ENCODE measurements at places on chromosomes 7 and 10.

DNA sequence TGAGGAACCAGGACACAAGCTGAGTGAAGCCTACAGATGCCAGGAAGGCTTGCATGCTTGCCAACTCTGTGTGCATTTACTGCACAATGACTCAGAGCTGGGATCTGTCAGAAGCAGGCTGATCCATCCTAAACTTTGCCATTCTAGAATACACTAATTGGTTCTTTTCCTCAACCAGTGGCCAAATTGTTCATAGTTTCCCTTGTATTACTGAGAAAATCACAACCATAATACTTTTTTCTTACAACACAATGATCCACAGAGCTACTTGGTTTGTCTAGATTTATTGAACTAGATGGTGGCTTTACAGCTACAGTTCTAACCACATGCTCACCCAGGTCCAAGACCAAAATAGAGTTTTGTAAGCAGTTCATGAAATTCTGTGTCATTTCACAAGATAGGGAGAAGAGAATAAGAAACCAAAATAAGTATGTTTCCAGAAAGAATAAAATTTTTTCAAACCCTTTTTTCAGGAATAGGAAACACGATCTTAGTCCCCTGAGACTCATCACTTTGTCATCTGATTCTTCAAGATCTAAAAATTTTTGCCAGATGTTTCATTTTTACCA lies 21.0 kb upstream of the LRRC17 start:
- DNase-seq = peak; percentile 92

DNA sequence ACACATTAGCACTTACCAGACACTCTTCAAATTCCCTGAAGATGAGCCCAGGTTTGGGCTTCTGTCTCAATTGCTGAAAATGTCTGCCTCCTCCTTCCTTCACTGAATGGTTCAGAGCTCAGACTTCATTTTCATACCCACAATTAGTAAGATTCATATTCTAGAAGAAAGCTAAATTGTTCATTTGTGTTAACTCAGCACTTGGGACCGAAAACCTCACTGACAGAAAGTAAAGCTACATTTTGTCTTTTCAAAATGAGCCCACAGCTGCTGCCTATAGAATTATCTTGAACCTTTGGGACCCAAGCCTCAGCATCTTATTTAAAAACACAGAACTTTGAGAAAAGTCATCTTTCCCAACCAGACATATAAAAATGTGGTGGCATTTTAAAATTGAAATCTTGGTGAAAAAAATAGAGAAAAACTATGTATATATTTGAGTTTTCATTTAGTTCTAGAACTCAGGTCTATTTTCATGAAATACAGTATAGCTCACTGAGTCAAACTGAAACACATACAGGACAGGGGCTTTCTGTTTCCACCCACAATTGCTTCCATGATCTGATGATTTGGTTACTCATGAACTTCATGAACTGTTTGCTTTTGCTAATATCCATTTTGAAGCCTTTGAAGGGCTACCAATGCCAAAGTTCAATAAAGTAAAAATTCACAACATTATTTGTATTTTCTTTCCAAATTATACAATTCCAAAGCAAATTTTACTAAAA lies 119.1 kb upstream of the PFKP start:
- DNase-seq = no peak

DNA sequence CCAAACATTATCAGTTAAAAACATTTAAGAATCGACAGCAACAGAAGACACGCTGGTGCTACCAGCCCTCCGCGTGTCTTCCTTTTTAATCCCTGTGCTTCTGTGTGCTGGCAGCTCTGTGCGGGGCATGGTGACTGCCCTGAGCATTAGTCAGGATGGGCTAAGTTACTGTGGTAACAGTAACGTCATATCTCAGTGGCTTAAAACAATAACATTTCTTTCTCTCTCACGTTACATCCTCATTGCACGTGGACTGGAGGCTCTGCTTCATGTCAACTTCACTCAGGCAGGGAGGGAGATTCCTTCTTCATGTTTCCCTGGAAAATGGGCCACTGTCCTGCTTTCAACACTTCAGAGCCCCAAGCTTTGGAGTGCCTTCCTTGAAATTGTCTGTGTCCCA lies 378.5 kb downstream of the CCSER2 start:
- no peak for DNase-seq

- no peak for DNase-seq
Measured at GRCh38 chr7:52211930-52212329, 823.5 kb upstream of the POM121L12 start.

GRCh38 chr10:110165239-110165638 lies 42.2 kb upstream of the MXI1 start:
- no peak for DNase-seq

DNA sequence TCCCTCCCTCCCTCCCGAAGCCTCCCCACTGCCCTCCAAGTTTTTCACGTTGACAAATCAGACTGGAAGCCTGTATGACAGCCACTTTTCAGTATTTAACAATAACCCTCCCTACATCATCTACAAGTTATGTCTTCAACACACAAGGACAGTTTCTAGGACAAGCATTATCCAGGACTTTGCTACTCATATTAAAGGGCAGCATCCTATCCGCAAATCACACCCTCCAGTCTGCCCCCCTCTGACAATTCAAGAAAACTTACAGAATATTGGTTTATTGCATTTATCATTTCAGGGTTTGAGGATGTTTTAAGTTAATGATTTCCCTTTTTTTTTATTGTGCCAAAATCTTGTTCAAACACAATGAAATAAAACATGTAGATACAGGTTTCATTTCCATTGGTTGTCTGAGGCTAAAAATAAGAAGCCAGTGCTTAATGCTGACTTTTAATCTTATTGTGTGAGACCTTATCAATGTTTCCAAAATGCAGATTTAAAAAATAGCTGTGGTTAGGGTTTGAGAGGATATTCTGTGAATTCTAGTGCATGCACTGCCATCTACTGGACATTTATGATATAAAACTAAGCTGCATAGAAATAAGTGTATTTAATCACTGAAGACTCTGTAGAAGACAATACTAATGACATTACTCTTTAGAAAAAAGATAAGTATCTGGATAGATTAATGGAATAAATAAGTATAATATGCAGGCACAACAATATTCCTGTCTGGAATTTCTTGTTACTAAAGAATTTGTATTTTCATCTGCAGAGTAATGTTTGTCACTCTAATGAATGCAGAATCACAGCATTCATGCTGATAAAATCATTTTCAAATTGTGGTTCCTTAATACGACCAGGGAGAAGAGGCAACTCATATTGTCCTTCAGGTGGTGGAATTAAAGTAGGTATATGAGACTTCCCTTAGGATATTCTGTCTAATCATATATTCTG lies 64.1 kb downstream of the CAV1 start:
- DNase-seq = peak; percentile 76

- no peak for DNase-seq
Measured at GRCh38 chr10:130400890-130401289, 264.7 kb downstream of the GLRX3 start.

DNA sequence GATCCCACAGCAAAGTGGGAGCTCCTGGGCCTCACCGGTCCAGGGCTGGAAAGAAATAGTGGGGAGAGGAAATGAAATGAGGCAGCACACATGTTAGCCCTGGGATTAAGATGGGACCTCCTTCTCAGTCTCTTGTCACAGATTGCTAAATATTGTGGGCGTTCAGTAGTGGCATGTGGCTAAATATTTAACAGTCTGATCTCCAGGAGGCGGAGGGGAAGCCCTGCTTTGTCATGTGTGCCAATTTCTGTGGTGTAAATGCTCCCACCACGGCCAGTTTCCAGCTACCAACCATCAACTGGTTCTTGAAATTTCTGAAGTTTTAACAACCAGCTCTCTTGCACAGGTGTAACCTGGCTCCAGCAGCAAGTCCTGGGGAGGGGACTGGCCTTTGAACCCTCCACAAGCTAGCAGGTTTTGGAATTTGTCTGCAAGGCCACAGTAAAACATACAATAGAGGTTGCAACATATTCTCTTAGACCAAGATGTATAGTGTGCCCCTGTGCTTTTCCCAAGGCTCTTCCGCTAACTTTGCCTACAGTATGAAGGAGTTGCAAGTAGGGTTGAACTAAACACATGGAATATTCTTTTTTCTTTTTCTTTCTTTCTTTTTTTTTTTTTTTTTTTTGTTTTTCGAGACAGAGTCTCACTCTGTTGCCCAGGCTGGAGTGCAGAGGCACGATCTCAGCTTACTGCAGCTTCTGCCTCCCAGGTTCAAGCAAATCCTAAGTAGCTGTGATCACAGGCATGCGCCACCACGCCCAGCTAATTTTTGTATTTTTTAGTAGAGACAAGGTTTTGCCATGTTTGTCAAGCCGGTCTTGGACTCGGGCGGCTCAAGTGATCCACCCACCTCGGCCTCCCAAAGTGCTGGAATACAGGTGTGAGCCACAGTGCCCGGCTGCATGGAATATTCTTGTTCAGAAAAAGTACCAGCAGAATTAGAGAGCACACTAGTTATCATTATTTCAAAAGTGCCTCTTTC lies 103.1 kb upstream of the PCBD1 start:
- no peak for DNase-seq

DNA sequence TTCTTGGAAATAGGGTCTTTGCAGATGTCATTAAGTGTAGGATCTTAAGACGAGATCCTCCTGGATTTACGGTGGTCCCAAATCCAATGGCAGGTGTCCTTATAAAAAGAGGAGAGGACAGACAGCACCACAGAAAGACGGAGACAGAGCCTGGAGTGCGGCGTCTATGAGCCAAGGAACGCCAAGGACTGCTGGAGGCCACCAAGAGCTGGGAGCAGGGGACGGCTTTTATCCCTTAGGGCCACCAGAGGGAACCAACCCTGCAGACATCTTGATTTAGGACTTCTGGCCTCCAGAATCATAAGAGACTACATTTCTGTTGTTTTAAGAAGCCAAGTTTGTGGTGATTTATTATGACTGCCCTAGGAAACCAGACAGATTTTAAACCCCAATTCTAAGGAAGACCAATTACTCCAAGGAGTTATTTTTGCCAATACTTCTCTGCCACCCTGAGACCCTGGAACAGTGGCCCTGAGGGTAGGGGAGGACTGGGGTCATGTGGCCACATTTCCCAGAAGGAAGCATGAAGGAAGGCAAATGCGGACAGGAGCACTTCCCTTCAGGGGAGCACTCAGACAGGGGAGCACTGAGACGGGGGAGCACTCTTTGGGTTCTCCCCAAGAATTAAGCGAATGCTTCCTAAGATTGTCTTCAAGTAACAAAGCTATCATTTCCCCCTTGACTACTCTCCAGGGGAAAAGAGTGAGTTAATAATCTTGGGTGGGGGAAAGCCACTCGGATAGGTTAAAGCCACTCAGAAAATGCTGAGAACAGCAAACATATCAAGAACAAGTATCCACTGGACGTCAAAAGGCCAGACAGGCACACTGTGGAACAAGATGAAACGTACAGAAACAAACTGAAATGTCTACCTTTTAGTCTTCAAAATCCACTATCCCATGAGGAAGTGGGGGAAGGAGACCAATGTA lies 67.5 kb downstream of the CHST15 start:
- DNase-seq = peak; percentile 61

DNA sequence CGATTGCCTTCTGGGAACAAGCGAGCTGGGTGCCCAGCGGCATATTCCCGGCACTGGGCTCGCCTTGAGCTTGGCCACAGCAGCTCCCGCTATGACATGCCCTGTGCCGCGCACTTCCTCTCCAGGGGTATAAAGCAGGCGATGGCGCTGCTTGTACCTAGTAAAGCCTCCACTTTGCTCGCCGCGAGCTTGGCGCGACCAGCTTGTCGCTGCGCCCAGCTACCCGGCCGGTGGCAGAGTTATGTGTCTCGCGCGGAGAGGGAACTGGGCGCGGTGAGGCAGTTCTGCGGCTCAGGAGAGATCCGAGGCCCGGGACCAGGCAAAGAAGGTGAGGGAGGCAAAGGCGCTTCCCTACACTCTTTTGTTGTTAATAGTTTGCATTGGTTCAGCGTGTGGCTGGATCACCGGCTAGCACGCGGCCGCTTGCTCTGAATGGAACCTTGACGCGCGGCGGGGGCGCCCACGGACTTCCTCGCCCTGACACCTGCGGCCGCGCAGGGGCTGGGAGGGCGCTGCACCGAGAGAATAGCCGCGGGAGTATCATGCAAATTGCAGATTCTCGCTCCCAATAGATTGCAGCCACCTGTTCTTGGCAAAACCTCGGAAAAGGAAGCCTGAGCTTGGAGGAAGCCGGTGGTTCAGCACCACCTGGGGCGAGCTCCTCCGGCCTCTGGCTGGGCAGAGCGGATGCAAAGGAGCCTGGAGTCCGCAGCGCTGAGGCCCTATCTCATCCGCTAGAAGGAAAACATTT lies 3.0 kb upstream of the BUB3 start:
- peak; percentile 29 for DNase-seq

DNA sequence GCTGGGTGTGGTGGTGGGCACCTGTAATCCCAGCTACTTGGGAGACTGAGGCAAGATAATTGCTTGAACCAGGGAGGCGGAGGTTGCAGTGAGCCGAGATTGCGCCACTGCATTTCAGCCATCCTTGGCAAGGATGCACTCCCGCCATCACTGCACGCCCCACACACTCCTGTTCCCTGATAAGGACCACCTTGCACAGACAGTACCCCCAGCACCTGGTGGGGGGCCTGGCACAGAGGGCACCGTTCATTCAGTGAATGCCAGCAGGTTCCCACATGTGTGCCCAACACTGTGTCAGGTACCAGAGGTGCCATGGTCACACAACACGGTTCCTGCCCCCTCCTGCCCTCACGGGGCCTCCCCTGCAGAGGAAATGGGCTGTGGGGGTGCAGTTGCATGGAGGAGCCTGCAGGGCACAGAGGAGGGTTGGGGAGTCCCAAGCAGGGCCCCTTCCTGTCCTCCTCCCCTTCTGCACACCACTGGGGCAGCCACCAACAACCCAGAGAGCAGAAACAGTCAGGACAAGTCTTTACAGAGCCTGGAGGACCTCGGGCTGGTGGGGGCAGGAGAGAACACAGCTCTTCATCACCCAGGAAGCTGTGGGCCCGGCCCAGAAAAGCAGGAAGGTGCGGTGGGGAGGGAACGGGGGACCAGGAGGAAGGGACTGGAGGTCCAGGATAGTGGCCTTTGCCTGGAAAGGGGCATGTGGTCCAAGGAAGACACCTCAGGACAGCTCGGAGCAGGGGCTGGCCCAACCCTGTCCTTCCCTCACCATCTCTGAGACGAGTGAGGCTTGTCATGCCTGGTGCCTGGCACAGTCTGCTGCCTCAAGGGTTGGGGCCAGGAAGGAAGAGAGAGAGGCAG lies 7.1 kb downstream of the CRYGN start:
- no peak for DNase-seq
